ENCODE measurements at places on chromosomes 16 and 17.

GRCh38 chr17:42553161-42553818 is 567 bp downstream of the HSD17B1 start:
- no peak for DNase-seq

DNA sequence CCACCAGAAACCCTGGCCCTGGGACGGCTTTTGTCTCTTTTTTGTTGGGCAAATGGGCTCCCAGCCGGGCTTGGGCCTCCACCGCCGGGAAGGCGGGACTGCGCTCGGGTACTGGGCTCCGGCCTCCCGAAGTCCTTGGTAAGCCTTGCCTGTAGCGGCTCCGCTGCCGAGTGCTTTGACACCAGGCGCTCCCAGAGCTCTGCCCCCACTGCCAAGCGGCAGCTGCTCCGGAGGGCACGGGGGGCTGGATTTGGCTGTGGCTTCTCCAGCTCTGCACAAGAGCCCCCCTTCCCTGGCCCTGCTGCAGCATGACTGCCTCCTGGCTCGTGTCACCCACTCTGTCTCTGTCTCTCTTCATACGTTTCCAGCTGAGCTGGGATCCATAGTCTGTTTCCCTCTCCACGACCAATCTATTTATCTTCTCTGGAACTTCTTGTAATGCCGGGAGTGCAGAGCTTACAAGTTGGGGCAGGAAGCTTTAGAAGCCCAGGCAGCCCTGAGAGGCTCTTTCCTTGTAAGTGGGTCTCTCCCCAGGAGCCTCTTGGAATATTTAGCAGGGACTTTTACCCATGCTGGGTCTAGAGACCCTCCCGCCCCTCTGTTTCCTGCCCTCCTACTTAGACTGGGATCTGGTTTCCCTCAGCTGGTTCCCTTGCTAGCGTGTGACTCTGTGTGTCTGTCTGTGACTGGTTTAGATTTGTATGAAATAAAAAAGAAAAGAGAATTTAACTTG is 246.9 kb upstream of the GSE1 start:
- no peak for DNase-seq

DNA sequence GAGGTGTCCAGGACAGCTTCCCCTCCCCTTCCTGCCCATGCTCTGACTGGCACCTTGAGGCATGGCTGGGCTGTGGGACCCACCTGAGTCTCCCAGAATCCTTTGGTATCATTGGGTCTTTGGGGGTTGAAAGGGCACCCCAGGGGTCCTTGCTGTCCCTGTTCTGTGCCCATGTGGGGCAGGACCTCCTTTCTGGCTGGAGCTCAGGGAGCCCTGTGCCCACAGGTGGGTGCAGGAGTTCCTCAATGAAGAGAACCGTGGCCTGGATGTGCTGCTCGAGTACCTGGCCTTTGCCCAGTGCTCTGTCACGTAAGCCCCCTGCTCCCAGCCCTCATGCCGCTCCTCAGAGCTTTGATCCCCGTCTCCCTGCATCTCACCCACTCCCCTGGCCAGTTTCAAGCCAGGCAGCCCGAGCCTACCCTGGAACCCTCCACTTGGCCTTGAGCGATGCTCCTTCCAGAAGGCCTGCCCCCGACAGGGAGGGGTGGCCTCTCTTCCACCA is 11.8 kb downstream of the FMNL1 start:
- DNase-seq = no peak

GRCh38 chr17:57108671-57109392 is 23.8 kb downstream of the AKAP1 start:
- no peak for DNase-seq

GRCh38 chr16:89166696-89167424 is 4.7 kb upstream of the CDH15 start:
- DNase-seq = no peak

DNA sequence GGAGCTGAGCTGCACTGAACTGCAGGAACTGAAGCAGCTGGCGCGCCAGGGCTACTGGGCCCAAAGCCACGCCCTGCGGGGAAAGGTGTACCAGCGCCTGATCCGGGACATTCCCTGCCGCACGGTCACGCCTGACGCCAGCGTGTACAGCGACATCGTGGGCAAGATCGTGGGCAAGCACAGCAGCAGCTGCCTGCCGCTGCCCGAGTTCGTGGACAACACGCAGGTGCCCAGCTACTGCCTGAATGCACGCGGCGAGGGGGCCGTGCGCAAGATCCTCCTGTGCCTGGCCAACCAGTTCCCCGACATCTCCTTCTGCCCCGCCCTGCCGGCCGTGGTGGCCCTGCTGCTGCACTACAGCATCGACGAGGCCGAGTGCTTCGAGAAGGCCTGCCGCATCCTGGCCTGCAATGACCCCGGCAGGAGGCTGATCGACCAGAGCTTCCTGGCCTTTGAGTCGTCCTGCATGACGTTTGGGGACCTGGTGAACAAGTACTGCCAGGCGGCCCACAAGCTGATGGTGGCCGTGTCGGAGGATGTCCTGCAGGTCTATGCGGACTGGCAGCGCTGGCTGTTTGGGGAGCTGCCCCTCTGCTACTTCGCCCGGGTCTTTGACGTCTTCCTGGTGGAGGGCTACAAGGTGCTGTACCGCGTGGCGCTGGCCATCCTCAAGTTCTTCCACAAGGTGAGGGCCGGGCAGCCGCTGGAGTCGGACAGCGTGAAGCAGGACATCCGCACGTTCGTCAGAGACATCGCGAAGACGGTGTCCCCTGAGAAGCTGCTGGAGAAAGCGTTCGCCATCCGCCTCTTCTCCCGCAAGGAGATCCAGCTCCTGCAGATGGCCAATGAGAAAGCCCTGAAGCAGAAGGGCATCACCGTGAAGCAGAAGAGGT is 17.3 kb upstream of the ATP6V0C start:
- DNase-seq = no peak

DNA sequence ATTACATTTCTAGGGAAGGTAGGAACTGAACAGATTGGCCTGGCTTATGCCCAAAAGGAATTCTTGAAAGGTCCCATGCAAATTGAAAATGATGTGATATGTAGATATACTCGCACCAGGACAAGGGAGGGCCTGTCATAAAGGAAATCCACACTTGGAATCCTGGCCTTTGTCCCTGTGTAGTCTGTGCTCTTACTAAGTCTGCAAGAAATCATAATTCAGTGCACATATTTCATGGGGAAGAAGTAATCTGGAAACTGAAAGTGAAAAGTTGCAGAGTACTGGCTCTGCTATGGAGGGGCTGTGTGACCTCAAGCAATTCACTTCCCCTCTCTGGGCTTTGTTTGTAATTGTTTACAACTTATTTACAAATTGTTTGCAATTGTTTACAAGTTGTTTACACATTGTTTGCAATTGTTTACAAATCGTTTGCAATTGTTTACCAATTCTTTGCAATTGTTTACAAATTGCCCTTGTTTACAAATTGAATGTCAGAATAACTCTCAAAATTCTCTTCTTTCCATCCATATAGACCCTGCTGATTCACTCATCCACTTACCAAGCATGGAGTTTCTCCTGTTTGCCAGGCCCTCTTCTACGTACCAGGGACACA is 12.9 kb downstream of the SCNN1G start:
- DNase-seq = no peak

All from stimulated activated CD8-positive, alpha-beta memory T cell treated with anti-CD3 and anti-CD28 coated beads, Interleukin-4, amount 100 ng/mL, for 48 hours (primary cell).